NCI-H2081 (cell line): ENCODE measurements at places on chromosomes 13 and 19.

DNA sequence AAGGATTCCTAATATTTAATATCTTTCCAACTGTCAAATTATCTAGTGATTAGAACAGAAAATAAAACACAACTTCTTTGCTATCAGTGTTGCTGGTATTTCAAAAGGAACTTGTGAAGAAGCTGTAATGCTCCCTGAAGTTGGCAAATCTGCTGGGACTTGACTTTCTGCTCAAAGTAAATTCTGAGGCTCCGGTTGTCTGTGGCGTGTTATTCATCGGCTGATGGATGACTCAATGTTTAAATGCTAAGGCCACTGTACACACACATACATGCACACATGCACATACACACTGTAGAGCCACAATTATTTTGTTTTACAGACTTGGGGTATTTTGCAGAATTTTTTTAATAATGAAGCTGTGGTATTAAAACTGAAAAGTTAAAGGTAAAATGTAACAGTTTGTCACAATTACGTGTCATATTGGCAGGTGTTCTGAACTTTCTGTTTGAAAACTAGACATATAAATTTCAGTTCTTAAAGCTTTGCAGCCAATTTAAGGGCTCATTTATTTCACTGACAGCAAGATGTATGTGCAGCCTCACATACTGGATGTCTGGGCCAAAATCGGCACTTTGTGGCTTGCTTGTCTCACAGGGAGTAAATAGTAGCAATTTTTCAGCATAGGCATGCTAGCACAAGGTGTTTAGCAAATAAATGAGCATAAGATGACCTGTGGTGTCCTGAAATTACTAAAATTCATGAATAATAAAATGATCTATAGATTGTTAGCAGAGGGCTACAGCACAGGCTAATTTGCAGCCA is 1691.7 kb upstream of the PCDH20 start:
- DNase-seq = no peak

GRCh38 chr13:79604752-79605151 is 123.8 kb downstream of the NDFIP2 start:
- no peak for DNase-seq

DNA sequence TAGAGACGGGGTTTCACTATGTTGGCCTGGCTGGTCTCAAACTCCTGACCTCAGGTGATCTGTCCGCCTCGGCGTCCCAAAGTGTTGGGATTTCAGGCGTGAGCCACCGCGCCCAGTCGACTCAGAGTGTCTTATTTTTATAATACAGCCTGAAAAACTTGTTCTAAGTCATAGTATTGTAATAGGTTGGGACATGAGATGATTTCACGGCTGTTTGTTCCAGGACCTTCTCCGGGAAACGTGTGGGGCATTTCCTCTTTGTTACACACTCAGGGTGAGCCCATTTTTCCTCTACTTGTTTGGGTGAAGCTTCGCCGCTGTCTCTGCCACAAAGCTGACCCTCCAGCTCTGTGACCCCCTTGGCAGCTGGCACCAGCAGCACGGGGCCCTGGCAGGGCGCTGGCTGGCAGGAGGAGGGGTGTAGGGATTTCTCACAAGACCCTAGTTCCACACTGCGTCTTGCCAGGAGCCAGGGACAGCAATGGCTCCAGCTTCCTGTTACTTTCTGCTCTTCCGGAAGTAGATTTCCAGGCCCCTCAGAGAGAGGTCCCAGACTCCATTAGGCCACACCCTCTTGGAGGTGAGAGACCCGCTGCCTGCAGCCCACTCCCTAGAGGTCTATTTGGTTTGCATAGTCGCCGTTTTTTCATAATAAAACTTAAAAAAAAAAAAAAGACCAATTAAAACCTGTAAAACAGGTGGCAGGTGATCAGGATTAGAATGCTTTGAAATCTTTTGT is 15.6 kb downstream of the FGF21 start:
- no peak for DNase-seq

- DNase-seq = no peak
Measured at GRCh38 chr13:102954350-102954749, 108.5 kb downstream of the ERCC5 start.

DNA sequence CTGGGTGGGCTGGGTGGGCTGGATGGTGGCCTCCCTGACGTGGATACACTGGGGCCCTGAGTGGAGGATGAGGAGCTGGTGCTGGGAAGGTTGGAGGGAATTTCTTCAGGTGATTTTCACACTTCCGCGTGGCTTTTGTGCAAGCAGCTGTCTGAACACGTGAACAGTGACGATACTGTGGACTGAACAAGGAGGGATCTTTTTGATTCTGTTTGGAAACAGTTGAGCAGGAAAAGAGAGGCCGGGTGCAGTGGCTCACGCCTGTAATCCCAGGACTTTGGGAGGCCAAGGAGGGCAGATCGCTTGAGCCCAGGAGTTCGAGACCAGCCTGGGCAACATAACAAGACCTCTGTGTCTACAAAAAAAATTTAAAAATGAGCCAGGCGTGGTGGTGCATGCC is 9.1 kb upstream of the GTF2F1 start:
- DNase-seq = no peak

- no peak for DNase-seq
Measured at GRCh38 chr13:40311356-40312101, 354.9 kb downstream of the FOXO1 start.

DNA sequence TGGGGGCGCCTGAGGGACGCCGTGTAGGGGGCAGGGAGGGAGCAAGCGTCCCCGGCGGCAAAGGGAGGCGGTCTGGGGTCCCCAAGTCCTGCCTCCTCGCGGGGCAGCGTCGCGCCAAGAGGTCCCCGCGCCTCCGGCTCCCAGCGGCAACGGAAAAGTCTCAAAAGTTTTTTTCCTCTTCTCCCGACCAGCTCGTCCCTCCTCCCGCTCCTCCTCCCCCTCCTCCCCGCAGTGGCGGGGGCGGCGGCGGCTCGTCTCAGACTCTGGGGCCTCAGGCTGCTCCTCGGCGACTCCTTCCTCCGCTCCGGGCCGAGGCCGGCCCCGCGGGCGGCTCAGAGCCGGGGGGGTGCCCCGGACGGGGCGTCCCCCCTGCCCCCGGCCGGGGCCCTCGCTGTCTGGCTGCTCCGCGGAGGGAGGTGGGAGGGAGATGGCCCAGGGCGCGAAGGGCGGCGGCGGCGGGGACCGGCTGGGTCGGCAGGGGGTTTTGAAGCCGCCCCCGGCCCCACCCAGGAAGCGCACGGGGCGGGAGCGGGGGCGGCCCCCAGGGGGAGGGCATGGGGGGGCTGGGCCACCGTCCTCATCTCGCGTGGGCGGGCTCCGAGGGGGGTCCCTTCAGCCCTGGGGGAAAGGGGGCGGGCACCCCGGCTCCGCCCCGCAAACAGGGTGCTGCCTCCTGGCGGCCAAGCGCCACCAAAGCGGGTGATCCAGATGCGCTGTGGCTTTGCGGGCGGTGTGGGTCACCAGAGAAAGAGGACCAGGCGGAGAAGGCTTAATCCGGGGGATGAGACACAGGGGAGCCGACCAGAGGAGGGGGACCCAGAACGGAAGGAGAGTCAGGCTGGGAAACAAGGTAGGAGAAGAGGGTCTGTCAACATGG is at the start of gene TGFB1:
Gene TGFB1 (minus strand): TSS at position 457 of the 877 bp plus-strand sequence. CDS start 878 bp downstream, outside the sequence.
- DNase-seq = no peak

DNA sequence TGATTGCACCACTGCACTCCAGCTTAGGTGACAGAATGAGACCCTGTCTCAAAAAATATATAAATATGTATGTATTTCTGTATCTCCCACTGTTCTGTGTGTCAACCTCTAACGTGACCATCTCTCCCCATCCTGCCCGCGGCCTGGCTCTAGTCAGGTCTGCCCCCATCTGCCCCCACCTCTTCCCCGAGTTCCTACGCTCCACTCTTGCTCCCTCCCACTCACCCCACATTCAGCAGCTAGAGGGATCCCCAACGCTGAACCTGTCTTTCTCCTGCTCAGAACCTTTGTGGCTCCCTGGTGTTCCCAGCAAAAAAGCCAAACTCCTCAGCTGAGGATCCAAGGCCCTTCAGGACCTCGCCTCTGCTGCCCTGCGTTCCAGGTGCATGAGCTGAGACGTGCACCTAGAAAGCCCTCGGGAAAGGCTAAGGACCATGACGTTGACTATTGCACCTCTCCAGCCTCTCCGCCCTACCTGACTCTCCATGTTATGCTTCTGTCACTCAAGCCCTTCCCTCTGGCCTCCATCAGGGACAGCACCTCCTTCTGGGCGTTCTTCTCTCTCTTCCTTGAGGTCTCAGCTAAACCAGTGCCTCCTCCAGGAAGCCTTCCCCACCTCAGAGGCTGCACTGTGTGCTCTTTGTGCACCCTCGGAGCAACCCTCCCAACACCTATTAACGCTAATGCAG is 18.1 kb downstream of the AKT2 start:
- DNase-seq = no peak

DNA sequence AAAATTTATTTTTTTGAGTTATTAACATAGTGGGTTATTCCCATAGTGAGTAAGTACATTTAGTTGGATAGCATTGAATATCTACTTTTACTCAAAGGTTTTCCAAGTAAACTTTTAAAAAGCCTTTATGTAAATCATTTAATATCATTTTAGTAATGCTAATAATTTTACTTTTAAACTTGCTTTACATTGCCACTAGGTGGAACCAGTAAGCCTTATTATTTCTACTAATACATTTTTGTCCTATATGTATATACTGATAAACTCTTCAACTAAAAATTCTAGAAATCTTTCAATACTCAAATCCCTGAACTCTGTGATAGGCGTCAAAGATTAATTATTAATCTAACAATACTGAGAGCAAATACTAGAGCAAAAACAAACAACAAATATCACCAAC is 1709.2 kb upstream of the PCDH20 start:
- peak; percentile 33 for DNase-seq

DNA sequence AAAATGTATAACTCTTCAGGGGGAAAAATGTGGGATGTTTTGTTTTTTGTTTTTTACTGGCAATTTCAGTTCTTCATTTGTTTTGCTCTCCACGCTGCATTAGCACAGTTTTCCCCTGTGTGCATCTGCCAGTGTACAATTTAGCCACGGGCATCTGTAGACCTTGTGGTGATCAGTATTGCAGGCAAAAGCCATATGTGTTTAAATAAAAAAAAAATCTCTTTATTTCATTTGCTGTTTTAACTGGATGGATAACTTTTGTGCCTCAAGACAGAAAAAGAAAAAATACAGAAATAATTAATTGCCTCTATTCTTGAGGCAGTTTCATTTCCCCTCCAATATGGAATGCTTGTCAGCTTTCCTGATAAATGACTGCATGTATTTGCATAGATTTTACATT is 7.9 kb upstream of the MAB21L1 start:
- no peak for DNase-seq

DNA sequence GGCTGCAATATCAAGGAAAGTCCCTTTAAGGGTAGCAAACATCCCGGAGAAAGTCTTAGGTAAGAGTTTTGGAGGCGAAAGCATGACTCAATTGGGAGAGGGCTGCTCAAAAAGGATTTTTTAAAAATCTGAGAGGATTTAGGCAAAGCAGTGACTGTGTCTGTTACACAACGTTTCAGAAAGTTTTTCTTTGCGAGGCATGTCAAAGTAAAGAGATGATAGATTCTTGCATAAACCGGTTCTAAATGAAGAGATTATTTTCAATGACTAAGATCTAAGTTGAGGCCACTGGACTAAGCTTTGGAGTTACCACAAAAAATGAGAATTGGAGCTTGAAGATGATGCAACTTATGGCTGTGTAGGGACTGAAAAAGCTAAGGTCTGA is 43.7 kb upstream of the ENOX1 start:
- no peak for DNase-seq

DNA sequence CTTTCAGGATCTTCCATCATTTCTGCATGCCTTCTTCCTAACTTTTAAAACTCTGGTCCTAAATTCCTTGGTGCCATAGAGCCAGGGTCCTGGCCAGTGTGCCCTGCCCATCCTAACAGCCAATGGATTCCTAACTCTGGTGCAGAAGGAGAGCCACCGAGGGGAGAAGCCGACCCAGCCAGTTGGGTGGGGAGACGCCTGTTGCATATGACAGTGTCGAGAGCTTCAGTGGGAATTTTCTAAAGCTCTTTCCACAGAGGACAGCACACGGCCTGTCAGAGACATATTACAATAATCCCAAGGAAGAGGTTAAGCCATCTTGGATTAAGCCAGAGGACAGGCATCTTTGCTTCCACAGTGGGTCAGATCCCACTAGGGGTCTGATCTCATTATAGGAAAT is 180.4 kb downstream of the ZNF536 start:
- DNase-seq = no peak

- DNase-seq = no peak
Measured at GRCh38 chr13:93730780-93731179, 504.2 kb downstream of the GPC6 start.

DNA sequence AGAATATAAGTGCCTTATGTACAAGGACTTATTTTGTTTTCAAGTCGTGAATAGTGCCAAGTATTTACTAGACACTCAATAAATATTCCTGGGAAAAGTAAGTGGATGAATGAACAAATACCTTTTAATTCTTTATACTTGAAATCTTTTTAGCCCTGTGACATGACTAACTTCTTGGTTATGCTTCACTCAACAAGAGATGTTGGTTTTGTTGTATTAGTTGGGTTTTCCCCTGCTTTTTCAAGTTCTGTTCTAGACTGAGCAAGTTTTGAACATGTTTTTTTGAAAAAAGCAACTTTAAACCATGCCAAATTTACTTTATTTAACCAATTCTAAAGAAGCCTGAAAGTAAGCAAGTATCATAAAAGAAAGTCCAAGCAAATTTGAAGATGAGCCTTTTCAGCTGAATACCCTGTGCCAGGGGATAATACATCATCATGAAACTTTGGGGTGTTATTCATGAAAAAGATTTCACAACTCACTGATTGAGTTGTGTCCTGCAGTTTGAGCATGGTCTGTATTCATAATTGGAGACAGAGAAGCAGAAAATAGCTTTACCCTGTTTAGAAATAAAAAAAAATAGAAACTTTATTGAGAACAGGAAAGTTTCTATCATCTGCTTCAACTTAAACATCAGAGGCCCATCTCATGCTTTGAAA is 11.1 kb downstream of the LMO7 start:
- no peak for DNase-seq

DNA sequence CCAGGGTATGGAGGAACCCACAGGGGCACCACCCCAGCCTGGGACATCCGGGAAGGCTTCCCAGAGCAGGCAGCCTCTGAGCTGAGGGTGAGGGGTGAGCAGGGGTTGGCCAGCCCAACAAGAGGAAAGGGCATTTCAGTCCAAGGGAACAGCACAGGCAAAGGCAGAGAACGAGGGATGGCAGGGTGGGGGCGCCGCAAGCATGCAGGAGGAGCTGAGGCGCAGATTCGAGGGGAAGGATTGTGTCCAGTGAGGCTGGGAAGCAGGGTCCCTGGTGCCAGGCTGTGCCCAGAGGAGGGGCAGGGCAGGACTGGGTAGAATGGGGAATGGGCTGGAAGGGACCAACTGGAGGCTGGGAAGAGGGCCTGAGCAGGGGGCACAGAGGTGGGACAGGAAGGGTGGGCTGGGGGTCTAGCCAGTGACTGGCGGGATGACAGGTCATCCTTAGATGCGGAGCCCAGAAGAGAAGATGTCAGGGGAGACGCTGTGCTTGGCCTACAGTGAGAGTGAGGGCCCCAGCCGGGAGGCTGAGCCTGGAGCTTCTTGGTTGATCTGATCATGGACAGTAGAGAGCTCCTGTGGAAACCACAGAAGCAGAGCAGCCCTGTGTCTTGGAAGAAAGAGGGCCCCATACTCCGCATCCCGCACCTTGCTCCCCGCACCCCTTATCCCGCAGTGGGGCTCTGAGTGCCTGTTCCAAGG is 13.6 kb downstream of the EMP3 start:
- no peak for DNase-seq

GRCh38 chr13:100899720-100900316 is 225.2 kb upstream of the TMTC4 start:
- DNase-seq = no peak
